SK-N-DZ (cell line): ENCODE measurements at places on chromosomes 5 and 9.
A peak's percentile ranks its signal among the peaks of the same experiment; 100 is the strongest.

DNA sequence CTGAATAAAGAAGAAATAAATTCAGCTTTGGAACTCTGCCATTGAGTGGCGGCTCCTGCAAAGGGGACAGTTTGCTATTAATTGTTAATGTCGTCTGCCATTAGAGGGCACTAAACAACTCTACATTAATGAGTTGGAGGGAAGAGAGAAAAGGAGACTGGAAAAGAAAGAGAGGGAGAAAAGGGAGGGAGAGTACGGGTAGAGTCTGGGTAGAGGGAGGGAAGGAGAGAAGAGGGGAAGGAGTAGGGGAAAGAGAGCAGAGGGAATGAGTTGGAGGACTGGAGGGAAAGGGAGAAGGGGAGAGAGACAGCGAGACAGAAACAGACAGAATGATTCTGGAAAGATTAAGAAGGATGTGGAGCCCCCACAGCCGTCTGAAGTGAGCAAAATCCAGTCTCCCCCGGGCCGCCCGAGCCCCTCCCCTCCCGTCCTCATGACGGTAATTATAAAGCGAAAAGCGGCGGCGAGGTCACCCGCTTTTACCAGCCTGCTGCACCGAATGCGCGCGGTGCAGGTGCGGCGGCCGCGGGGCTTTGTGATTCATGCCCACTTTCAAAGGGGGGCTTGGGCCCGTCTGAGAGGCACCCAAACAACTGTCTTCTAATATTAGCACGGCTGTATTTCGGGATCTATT, 1.9 kb upstream of the FST start:
- peak; percentile 32 for DNase-seq

DNA sequence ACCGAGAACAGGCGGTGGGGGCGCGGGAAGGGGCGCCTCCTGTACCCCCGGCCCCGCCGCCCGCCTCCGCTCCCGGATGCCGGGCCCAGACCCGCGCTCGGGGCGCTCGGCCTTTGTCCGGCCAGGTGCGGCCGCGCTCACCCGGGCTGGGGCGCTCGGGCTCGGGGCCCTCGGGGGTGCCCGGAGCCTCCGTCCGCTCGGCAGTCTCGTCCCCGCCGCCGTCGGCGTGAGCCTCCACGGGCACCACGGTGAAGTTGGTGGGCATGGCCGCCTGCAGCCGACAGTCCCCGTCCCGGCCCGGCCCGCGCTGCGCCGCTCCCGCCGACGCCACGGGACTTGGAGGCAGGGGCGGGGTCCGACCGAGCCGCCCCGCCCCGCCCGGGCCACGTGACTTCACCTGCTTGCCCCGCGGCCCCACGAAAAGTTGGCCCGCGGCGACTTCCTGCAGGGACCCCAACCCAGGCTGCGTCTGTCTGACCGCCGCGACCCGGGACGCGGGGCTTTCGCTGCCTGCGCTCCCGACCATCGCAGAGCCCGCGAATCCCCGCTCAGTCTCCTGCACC, at the start of gene SLC12A7:
SLC12A7 (minus strand) TSS at position 337 of the 563 bp plus-strand sequence; CDS start at position 265, 72 bp downstream.
- no peak for DNase-seq

DNA sequence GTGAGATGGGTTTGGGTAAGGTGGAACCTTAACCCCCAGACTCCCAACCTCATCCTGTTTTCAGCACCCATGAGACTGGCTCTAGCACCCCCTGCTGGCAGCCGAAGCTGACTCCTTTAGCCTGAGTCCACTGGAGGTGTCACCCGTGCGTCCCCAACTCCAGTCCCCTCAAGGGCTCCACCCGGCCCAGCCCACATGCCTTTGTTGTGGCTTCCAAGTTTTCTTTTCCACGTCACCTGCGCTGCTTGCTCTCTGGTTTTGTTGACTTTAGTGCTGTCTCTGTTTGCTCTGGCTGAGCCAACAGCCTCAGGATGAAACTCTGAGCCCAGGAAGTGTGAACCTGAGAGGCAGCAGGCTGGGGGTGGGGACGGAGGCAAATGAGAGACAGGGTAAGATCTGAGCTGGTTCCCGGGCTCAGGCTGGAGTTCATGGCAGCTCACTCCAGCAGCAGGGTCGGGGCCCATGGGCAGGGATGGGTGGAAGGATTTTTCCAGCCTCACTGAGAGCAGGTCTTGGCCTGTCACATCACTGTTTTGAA, 13.2 kb upstream of the AQP7 start:
- no peak for DNase-seq

- no peak for DNase-seq
Measured at GRCh38 chr9:28999057-28999456, 1425.8 kb upstream of the C9orf72 start.

DNA sequence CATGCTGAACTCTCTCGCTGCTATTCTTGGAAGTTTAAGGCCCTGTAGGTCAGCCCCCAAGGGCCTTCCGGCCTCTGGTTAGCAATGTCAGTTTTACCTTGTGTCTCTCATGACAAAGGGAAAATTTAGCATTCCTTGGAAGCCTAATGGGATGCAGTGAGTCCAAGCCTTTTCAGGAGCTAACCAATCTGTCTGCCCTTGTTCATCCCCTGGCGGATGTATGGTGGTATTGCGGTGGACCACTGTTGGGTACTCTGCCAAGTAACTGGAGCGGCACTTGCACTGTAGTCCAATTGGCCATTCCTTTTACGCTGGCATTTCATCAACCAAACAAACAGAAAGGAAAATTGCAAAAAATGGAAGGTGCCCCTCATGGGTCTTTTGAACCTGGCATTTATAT, 318.4 kb upstream of the NMUR2 start:
- no peak for DNase-seq

DNA sequence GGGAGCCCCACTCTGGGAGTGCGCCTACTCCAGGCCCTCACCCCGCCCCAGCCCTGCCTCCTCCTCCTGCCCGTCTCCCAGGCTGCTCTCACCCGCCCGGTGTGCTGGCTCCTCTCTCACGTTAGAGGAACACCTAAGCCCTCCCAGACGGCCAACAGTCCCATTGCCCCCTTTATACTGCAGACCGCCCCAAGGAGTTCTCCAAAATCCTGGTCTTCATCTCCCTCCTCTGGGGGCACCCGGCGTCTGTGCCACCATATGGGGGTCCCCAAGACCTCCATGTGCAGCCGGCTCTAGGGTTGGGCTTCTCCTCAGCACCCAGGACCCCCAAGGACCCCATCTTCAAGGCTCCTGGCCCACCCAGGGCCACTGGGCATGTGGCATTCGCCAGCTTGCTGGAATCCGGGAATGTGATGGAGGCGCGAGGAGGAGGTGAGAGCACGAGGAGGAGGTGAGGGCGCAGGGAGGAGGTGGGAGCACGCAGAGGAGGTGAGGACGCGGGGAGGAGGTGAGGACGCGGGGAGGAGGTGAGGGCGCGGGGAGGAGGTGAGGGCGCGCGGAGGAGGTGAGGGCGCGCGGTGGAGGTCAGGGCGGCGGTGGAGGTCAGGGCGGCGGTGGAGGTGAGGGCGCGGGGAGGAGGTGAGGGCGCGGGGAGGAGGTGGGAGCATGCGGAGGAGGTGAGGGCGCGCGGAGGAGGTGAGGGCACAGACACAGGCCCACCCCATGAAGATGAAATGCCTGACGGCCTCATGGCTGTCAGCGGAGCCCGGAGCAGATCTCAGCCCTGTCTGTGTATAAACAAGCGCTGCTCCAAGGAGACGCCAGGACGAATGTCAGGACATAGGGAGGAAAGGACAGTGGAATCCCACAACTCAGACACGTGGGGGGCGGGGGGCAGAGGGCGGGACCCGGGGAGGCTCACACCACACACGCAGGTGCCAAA, 41.2 kb downstream of the EXD3 start:
- DNase-seq, result no peak

DNA sequence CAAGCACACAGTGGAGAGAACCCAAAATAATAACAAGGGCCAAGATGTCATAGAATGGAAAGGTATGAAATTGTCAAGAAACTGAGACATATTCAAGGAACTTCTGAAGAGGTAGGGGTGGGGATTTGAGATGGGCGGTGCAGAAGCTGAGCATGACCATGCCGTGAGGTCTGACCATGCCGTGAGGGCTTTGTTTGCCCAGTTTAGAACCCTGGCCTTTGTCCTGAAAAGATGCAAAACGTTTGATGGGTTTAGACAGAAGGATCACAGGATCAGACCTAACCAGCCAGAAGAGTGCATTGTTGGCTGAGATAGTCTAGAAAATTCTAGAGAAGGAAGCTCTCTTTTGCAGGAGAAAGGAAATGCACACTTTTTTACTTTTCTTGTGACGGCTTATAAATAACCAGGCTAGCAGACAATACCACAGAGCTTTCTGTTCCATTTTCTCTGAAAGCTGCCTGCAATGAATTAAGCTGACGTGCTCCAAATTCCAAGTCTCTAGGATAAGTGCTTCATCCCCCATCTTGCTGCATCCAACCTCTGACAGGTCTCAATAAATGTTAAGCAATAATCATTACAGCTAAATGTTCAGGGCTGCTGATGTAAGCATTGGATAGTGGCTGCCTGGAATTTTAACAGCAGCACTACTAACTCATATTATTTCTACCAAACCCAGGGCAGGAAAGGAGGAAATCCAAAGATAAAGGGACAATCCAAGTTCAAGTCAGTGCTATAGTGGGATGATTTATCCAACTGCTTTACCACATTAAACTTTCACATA, 110.9 kb upstream of the IL6ST start:
- no peak for DNase-seq

- DNase-seq, result peak; percentile 65
Measured at GRCh38 chr5:125059255-125060002, 313.0 kb upstream of the ZNF608 start.
